Left renal pelvis (tissue), 4 donors: ENCODE measurements at places on chromosomes 4 and X. TPM values are rescaled to one million over a fixed set of nuclear protein-coding genes. Genes with fewer than 3 reads are reported as not detected.

Gene IDS
- 42.5 TPM for polyA plus RNA-seq

GRCh38 chr4:31788676-31789075, 1068.5 kb downstream of the PCDH7 start:
- DNase-seq = no peak

- DNase-seq = no peak
Measured at GRCh38 chr4:78533854-78534253, 17.7 kb upstream of the ANXA3 start.

GRCh38 chr4:14867847-14868246, 134.4 kb upstream of the CPEB2 start:
- DNase-seq = no peak

Gene ASB9
- 5.3 TPM for polyA plus RNA-seq

DNA sequence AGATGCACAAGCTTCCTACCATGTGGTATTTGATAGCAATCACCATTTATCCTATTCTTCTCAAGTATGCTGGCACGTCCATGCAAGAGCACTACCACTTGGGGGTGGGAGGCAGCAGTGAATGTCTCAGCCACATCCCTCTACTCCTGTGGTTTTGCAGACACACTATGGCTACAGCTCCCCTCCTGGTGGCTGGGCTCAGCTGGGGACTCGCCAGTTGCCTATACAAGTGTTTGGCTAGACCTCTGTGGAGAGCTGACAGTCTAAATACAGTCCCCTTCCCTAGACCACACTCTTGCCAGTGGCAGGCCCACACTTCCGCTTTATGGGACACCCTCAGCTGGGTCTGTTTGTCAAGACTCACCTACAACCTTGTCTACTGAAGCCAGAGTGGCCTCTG, 53.2 kb downstream of the ADGRA3 start:
- DNase-seq = no peak

DNA sequence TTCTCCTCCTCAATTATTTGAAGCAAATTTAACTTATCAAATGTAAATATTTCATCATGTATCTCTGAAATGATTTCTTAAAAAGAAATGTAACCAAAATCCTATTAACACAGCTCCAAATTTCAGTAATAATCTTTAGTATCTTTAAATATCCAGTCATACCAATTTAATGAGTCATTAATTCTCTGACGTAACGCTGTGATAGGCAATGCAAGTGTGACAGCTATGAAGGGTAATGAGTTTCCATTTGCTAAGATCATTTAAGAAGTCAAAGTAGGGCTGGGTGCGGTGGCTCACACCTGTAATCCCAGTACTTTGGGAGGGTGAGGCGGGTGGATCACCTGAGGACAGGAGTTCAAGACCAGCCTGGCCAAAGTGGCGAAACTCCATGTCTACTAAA, 15.6 kb downstream of the RPS3A start:
- no peak for DNase-seq

Gene PCYT1B
- 2.8 TPM for polyA plus RNA-seq

GRCh38 chr4:156635051-156635450, 336.5 kb downstream of the PDGFC start:
- DNase-seq = no peak

DNA sequence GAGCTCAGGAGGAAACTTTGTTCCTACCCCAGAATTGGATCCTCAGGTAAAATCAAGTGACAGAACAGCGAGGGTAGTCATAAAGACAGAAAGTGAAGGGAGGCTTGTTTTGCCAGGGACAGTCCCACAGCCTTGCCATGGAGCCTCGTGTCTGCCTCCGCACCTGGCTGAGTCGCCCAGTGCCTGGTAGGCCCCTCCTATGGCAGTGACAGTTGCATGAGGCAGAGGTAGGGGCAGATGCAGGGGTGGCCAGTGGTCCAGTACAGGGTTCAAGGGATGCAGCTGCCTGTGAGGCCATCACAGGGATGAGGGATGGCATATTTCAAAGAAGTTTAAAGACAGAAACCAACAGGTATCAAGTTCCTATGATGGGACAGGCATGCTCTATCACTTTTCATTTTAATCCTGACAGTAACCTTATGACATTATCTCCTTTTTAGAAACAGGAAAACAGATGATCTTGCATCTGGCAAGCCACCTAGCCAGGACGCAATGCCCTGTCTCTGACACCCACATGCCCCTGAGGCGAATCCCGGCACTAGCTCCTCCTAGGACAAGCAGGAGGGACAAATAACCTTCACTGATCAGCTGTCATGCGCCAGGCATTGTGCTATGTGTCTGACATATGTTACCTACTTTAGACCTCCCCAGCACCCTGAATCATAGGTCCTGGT, 127.4 kb upstream of the ENPP6 start:
- no peak for DNase-seq

DNA sequence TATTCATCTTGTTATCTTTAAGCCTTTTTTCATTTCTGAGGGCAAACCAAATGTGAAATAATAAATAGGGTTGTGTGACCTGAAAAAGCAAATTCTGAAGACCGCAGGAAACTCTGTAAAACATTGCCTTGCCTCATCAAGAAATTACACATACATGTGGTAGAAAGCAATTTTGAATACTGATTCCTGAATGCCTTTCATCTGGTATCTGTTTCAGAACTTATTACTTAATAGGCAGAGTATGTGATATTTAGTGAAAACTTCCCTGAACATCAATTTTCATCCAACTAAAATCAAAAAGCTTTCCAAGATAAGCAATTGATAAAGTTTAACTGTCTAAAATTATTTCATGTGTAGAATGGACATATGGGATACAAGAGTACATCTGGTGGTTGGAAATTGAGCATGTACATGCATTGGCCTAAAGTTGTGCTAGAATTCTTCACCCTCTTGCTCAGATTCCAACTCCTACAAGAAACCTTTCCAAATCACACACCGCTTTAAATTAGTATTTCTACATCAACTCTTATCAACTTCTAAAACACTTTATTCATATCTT, 606.0 kb upstream of the LCORL start:
- DNase-seq = no peak

DNA sequence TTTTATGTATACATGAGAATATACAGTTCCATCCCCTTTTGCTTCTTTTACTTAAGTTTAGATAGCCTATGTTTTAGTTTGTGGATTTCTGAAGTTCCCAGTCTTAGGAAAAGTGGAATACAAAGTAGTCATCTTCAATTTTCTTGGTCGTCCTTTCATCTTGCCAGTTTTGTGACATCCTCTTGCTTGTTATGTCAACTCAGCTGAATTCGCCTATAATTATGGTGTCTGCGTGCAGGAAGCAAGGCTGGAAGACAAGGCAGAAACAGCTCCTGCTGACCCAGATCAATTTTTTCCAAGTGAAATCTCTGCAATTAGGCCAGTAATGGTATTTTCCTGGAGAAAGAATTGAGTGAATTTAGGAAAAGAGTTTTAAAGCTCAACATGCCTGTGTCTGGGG, 28.1 kb upstream of the NYX start:
- DNase-seq = no peak

Gene F11
- 1.8 TPM for polyA plus RNA-seq

Gene STARD8
- polyA plus RNA-seq = 11.4 TPM

DNA sequence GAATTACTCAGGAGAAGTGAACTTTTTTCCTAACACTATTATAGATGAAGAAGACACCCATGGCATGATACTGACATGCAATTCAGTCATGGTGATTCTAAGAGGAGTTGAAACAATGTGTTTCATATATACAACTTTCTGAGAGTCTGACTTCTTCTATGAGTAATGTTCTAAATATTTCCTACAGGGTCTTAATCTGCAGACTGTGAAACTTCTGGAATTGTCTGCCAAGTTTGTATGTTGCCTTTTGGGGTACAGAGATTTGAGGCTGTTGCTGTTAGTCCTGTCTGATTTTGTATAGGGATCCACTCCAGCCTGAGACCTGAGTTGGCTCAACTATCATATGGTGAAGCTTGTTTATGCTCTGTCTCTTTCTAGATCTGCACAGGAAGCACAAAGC, 160.6 kb upstream of the GATB start:
- no peak for DNase-seq

DNA sequence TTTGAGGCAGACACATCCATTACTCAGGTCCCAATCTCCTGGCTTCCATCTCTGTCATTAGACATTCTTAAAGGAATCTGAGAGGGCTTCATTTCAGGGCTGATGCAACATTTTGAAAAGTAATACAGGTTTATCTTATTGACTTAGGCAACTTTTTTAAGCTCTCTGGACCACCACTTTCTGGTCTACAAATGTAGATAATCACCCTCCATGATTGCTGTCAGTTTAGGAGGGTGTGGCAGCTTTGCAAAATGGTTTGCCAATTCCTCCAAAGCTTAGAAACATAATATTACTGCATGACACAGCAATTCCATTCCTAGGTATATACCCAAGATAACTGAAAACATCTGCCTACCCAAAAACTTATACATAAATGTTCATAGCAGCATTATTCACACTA, 77.6 kb downstream of the ARHGAP6 start:
- DNase-seq = no peak

Gene PRIMPOL
- 35.9 TPM for polyA plus RNA-seq

- no peak for DNase-seq
Measured at GRCh38 chrX:78104447-78105176, 564 bp downstream of the PGK1 start.

Gene RAP2C
- polyA plus RNA-seq = 49.7 TPM

GRCh38 chr4:89344571-89344970, 37.0 kb upstream of the GPRIN3 start:
- DNase-seq = no peak

GRCh38 chrX:34578237-34578636, 78.8 kb downstream of the TMEM47 start:
- no peak for DNase-seq

DNA sequence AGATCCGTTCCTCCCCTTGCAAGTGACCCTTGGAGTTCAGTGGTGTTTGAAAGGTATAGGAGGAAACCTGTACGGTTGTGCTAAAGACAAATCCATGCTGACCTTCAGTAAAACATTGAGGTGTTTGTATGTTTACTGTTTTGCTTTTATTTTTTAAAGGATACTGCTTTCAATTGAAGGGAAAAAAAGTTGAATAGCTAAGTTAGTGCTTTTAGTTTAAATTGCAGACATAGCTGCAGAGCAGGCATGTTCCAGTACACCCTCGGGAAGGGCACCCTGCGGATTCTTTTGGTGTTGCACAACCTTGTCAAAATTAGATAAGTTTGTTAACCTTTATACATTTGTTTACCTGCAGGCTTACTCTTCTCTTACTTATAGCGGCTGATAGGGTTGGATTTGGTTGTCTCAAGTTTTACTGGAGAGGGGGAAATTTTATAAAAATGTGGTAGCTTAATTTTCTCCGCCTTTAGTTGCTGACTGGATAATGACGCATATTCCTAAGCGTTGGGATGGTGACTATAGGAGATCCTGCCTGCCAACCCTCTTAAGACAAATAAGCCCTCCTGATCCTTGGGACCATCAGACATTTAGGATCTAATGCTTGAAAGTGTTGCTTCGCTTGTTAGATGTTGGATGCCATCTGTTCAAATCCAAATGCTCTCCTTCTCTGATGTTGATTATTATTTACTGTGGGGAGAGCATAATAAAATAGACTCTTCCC, 2.0 kb downstream of the RAPGEF2 start:
- DNase-seq = peak; percentile 41

GRCh38 chr4:87521319-87521718, 7.9 kb downstream of the SPARCL1 start:
- no peak for DNase-seq

DNA sequence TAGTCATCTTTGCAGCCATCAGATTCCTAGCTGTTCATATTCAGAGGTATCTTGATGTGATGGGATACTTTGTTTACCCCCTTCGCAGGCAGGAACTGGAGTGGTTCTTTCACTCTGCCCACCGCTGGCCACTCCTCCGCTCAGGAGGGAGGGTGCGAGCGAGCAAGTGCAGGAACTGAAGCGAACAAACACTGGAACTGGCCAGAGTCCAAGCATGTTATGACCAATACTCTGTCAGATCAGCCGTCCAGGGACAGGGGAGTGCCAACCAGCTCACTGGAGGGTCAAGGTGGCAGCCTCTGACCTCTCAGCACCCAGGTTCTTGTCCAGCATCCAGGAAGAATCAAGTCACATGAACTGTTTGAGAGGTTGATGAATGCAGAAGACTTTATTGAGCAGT, 18.0 kb upstream of the MANBA start:
- peak; percentile 10 for DNase-seq

- DNase-seq = no peak
Measured at GRCh38 chrX:133307094-133307493, 88.9 kb upstream of the TFDP3 start.

Gene PNMA6A
- polyA plus RNA-seq = 12.9 TPM

Gene DCAF8L2
- not detected for polyA plus RNA-seq

DNA sequence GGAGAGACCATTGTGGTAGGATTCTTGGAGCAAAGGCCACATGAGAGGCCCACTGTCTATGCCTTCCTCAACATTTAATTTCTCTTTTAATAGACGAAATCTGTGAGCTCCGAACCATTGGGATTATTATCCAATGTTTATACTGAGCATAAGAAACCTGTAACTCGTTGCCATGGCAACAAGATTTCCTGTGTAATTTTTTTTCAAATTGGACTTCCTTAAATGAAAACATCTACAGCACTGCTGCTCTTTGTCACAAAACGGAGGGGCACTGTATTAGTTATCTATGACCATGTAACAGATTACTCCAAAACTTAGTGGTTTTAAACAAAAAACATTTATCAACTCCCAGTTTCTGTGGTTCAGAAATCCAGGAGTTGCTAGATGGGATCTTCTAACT, 38.7 kb downstream of the PPP1R2C start:
- no peak for DNase-seq

Gene TKTL2
- not detected for polyA plus RNA-seq

Gene IGSF1
- polyA plus RNA-seq = 23.1 TPM

Gene RAI2
- 8.4 TPM for polyA plus RNA-seq

Gene NUP62CL
- polyA plus RNA-seq = 10.8 TPM

GRCh38 chr4:62193761-62194160, 993.6 kb downstream of the ADGRL3 start:
- DNase-seq = no peak

- DNase-seq = no peak
Measured at GRCh38 chr4:2412885-2413716, 5.3 kb downstream of the ZFYVE28 start.

- DNase-seq = no peak
Measured at GRCh38 chrX:40849906-40850823, 114.8 kb upstream of the MED14 start.

DNA sequence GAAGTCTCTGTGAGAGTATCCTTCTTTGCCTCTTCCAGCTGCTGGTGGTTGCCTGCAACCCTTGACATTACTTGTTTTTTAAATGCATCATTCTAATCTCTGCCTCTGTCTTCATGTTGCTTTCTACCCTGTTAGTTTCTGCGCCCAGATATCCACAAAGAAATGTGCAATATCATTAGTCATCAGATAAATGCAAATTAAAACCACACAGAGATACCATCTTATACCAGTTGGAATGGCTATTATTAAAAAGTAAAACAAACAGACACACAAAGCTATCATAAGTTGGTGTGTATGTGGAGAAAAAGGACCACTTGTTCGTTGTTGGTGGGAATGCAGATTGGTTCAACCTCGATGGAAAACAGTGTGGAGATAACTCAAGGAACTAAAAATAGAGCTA, 517.4 kb downstream of the FAT4 start:
- no peak for DNase-seq

- no peak for DNase-seq
Measured at GRCh38 chrX:23821847-23822246, 38.9 kb downstream of the SAT1 start.

Gene PABPC1L2A
- polyA plus RNA-seq = not detected

Gene MAGEA1
- polyA plus RNA-seq = not detected
